Lung (tissue), 17 donors: ENCODE measurements at places on chromosomes 3 and 15. TPM values are rescaled to one million over a fixed set of nuclear protein-coding genes. Genes with fewer than 3 reads are reported as not detected.
A peak's percentile ranks its signal among the peaks of the same experiment; 100 is the strongest.

- no peaks in the 10 kb centered on the region for H3K36me3 ChIP-seq
- no peaks in the 10 kb centered on the region for H3K27me3 ChIP-seq
- H3K4me1 ChIP-seq, result peaks cover 14% of the 10 kb centered on the region
- no peak overlapping the region for H3K4me3 ChIP-seq
Measured at GRCh38 chr3:39136533-39137434, 16.6 kb downstream of the CSRNP1 start.

DNA sequence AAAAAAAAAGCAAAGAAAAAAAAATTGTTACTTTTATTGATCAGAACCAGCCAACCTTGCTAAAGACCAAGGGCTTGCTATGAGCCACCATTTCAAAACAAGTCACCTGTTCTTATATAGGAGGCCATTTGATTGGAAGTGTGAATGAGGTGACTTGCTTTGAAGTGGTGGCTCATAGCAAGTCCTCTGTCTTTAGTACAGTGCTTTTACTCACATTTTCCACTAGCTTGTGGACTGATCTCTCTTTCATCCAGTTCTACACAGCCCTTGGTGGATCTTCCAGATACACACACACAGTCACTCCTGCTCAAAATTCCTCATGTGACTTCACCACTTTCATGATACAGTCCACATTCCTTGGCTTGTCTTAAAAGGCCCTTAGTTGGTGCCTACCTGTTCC, 13.5 kb downstream of the CLSTN2 start:
- no peaks in the 10 kb centered on the region for H3K36me3 ChIP-seq
- H3K27me3 ChIP-seq, result no peaks in the 10 kb centered on the region
- no peak overlapping the region for H3K4me3 ChIP-seq
- H3K4me1 ChIP-seq, result no peaks in the 10 kb centered on the region
- no peak overlapping the region for H3K27ac ChIP-seq
- no peak for DNase-seq

DNA sequence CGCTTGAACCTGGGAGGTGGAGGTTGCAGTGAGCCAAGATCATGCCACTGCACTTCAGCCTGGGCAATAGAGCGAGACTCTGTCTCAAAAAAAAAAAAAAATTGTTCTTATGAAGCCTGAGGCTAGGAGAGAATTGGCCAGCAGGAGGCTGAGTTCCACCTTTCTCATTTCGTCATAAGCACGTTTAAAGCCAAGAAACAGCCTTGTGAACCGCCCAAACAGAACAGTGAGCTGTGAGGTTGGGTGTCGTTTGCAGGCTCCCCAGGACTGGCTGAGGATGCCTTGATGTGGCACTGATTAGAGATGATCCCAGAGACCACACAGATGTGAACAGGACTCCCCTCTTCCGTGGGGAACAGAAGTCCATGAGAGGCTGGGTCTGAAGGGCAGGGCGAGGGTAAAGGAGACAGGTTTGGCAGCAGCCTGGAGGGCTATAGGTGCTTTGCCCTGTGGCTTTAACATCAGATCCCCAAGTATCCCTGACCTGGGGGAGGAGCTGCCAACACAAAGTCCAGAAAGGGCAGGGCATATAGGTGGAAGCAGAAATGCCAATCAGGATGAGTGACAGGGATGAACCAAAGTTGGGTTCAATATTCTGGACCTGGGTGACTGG, 52.9 kb downstream of the CLEC3B start:
- H3K4me3 ChIP-seq, result no peak overlapping the region
- no peak overlapping the region for H3K27ac ChIP-seq
- DNase-seq, result no peak
- no peaks in the 10 kb centered on the region for H3K36me3 ChIP-seq

DNA sequence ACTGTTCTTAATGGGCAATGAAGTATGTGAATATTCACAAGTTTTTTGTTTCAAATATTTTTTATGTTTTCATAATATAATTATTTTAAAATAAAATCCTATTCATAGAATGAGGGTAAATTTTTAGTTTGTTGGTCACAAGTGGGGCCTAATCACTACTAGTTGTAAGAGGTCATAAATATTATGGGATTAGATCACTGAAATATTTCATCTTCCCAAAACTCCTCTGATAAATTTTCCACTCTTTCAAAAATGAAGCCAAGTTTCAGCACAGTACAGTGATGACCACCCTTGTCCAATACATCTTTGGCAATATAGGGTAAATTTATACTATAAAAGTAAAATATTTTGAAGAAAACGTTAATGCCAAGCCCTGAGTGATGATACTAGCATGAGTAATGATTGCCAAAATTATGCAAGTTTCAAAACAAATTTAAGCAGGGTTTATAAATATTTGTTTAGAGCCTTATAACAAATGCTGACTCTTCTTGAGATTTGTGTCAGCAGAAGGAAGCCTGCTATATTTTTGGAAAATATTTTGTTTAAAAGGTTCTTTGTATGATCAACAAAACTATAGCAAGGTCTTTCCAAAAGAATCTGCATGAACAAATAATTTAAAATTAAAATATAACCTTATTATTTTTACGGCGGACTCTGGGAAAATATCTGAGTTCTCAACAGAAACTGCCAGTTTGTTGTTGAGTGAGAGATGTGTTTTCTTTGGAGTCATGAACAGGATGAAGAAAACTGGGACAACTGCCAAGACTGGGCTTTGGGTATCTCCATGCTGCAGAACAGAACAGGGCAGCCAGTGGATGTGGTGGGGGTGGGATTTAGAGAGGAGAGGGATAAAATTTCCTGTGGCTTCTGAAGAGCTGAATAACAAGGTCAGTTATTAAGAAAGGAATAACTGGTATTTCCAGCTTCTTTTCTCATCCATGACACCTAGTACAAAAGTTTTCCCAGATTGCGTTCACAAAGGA, 17.9 kb upstream of the TM4SF1 start:
- no peaks in the 10 kb centered on the region for H3K36me3 ChIP-seq
- H3K27ac ChIP-seq, result no peak overlapping the region
- DNase-seq, result peak; percentile 89
- no peak overlapping the region for H3K4me3 ChIP-seq
- H3K27me3 ChIP-seq, result no peaks in the 10 kb centered on the region

The LEO1 gene
- 12.4 TPM for total RNA-seq
